ENCODE measurements at places on chromosomes 7 and 10. TPM values are rescaled to one million over a fixed set of nuclear protein-coding genes. Genes with fewer than 3 reads are reported as not detected.

- DNase-seq = no peak
These were observed 59.1 kb downstream of the MALSU1 start for GRCh38 chr7:23358152-23358674.

DNA sequence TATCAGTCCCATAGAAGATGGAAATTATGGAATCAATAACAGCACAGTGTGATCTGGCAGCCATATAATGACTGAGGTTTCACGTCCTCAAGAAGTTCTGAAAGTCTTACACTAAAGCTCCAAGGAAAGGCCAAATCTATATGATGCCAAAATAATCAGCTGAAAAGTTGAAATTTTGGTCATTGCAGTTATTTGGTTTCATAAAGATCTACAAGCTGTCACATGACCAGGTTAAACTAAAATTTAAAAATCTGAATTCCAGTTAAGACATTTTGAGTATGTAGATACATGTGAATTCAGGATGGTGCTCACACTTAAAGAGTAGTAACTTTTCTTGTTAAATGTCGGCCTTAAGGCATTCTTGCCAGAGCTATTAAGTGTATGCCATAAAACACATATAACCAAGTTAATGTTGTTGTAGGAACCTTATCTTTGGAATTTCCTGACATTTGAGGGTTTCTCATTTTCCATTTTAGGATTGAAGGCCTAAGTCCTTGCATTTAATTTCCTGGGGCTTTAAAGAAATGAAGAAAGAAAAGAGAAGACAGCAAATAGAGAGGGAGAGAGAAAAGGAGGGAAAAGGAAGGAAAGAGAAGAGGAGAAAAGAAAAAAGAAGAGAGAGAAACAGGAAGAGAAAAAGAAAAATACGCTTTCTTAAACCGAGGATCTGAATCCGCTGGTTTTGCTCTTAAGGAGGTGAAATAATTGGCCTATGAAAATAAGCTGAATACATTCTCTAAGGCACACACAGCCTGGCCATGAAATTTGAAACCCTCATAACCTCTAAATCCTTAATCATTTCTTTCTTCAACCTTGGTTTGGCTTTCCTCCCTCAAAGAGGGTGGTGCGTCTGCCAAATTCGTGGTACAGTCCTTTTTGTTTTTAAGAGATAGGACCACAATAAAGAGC lies 43.8 kb downstream of the DENND2A start:
- DNase-seq = no peak

The MORN4 gene
- total RNA-seq = 3.1 TPM

- no peak for DNase-seq
These were observed 40.9 kb downstream of the XPNPEP1 start for GRCh38 chr10:109882251-109883057.

The BHLHA15 gene
- total RNA-seq = not detected

DNA sequence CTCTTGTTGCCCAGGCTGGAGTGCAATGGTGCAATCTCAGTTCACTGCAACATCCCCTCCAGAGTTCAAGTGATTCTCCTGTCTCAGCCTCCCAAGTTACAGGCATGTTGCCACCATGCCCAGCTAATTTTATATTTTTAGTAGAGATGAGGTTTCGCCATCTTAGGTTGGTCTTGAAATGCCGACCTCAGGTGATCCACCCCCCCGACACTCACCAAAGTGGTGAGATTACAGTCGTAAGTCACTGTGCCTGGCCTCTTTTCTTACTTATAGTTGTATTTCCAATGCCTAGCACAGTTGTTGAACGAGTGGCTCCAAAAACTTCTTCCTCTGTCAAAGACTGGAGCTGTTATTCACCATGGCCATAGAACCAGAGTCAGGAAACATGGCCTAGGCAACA lies 6.7 kb downstream of the RNF216 start:
- DNase-seq = no peak

DNA sequence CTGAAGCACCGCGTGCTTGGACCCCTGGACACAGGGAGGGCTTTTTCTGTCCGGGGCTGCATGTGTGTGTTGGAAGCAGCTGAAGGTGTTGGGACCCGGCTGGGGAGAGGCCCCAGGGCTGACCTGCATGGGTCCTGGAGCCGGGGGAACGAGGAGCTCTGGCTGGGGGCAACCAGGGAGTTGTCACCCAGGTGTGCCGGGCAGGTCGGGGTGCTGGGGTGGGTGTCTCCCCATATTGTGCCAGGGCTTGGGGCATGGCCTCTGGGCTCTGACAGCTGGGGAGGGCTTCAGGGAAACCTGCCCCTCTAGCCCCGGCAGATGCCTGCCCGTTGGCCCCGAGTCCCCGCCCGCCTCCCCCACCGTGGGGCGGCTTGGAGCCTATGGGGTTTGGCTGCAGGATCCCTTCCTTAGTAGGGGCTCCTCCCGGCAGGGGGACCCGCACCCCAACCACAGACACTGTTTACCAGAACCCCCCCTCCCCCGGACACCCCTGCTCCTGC lies 42.3 kb downstream of the UNCX start:
- DNase-seq = no peak

The ABCB1 gene
- total RNA-seq = 22.2 TPM

DNA sequence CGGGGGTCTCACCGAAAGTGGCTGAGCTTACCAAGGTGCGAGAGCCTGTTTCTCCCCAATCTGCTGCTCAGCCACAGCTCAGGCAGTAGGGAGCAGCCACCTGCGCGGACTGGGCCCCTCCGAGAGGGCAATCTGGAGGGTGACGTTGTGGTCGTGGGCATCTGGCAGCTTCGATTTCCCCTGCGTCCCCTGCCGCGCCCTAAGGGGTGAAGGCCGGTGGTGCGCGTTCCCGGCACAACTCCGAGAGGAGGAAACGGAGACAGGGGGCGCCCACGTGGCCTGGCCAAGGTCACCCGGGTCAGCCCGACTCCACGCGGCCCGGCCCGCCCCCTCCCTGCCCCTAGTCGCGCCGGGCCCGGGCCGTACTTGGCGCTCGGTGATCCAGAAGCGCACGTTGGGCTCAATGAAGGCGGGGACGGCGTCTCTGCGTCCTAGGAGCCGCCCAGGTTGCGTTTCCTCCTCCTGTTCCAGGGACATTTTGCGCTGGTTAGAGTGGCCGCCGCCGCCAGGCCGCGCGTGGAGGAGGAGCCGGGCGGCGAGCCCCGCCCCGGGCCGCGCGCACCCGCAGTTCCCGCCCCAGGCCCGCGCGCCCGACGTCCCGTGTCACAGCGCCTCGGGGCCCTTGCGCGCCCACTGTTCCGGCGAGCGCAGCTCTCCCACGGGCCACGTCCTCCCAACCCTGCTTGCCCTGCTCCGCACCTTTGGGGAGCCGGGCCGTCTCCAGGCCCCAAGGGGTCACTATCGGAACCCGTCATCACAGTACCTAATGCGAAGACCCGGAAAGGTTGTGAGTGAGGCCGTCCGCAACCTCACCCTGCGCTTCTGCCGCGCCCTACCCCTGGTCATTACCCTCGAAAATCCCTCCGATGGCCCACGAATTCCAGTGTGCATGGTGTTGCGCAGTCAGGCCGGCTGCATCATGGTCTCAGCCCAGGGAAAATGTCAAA lies at the start of gene SFXN4:
SFXN4 (minus strand) TSS at position 544 of the 947 bp plus-strand sequence; CDS start at position 477, 67 bp downstream.
- DNase-seq = peak; percentile 83

The NPC1L1 gene
- total RNA-seq = not detected

- DNase-seq = no peak
These were observed 795 bp upstream of the AZGP1 start for GRCh38 chr7:99976626-99977025.

DNA sequence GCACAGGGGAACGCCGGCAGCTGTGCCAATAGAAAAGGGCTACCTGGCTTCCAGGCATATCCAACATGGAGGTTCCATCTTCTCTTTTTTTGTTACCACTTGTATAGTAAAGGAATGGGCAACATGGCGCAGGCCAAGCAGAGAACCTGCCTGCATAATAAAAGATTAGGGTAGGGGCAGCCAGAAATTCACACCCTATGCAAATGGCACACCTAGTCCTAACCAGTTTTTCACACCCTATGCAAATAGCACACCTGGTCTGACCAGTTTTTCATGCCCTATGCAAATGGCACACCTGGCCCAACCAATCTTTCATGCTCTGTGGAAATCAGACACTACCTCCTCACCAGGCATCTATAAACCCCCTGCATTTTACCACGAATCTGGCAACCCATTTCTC lies 369.5 kb downstream of the IPMK start:
- no peak for DNase-seq

Data from CD8-positive, alpha-beta memory T cell (primary cell).